ENCODE measurements at places on chromosomes 2 and 18. TPM values are rescaled to one million over a fixed set of nuclear protein-coding genes. Genes with fewer than 3 reads are reported as not detected.
A peak's percentile ranks its signal among the peaks of the same experiment; 100 is the strongest.

The DSG4 gene
- not detected for total RNA-seq

The GRHL1 gene
- 1.1 TPM for total RNA-seq

The VIT gene
- total RNA-seq: not detected

The GAL3ST2 gene
- 0.65 TPM for total RNA-seq

The RESP18 gene
- total RNA-seq: not detected

The PLEK gene
- total RNA-seq: 6.9 TPM

The CRYGC gene
- not detected for total RNA-seq

- DNase-seq: no peak
Measured at GRCh38 chr18:24877546-24877945, 417.1 kb downstream of the HRH4 start.

- DNase-seq: no peak
Measured at GRCh38 chr2:29134933-29135332, 19.7 kb downstream of the CLIP4 start.

DNA sequence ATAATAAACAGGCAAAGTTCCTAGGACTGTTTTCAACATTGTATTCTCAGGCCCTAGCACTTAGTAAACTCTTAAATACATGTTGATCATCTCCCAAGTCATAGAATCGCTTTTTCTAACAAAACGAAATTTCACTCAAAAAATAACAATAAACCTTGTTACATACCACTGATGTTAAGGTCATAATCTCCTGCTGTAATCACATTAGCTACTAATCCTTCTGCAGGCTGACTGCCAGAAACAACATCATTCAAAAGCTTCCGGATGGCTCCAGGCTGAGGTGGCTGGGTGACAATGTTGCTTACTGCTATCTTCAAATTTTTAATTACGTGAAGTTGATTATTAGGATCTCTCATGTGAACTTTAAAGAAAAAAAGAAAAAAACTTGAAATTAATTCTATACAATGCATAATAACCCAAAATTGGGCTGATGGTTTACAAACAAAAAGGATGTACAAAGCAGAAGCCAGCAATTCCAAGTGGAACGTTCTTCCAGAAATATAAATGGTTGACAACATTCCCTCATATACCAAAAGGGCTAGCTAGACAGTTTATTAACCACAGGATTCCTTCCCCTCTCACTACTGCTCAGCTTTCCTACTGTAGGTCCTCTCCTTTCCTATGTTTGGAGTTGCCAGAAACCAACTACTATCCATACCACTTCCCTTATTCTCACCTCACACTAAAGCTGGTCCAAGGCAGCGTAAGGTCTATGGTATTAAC, 11.6 kb downstream of the TRAPPC8 start:
- DNase-seq: no peak

- no peak for DNase-seq
Measured at GRCh38 chr2:22952656-22953225, 432.2 kb upstream of the KLHL29 start.

DNA sequence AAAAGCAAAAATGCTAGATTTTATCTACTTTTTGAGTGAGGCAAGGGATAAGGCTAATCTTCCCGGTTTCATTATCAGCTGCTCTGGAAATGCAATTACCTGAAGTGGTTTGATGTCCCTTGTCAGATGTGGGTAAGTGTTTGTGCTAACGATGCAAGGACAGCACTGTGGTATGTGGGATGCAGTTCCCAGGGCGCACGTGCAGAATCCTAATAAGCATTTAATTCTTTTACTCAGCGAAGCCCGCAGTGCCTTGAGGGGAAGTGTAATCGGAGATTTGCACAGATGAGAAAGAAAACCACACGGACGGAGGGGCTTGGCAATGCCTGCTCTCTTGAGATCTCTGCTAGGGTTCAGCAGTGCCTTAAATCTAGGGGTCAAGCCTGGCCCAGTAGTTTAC, 108.5 kb upstream of the LYPD6 start:
- no peak for DNase-seq

DNA sequence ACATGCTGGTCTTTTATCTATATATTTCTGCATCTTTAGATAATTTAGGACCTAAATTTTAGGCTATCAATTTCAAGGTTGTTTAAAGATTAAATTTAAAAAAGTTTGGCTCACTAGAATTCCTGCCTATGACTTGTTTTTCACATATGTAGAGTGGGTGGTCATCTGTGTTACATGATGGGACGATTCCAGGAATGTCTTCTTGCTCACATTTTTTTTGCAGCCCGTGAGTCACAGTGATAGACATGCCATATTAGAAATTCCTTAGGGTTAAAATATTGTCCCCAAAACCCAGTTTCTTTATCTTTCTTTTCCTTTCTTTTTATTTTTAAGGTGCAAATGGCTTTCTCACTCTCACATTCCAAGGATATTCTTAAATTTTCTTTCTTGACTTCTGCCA, 652.0 kb downstream of the PLCL1 start:
- DNase-seq: no peak

DNA sequence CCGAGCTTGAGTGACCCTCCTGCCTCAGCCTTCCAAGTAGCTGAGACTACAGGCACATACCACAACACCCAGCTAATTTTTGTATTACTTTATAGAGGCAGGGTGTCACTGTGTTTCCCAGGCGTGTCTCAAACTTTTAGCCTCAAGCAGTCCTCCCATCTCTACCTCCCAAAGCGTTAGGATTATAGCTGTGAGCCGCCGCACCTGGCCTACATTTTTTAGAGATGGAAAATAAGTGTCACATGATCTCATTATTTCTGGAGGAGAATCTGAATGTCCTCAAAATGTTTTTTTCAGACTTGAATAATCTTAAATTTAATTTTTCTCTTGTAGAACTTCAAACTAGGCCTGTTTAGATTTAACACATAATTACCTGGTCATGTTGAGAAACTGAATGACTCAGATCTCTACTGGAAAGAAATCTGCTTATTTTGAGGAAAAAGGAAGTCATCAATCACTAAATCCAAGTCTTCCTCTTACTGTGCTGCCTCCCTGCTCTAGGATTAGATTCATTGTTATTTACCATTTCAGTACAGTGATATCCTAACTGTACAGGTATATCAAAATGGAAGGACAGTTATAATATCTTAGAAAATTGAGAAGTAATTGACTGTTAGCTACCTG, 92.4 kb downstream of the COX7A2L start:
- no peak for DNase-seq

GRCh38 chr2:37149626-37150322, 7.0 kb downstream of the EIF2AK2 start:
- DNase-seq: no peak

- DNase-seq: no peak
Measured at GRCh38 chr2:152581360-152581759, 135.9 kb downstream of the PRPF40A start.

DNA sequence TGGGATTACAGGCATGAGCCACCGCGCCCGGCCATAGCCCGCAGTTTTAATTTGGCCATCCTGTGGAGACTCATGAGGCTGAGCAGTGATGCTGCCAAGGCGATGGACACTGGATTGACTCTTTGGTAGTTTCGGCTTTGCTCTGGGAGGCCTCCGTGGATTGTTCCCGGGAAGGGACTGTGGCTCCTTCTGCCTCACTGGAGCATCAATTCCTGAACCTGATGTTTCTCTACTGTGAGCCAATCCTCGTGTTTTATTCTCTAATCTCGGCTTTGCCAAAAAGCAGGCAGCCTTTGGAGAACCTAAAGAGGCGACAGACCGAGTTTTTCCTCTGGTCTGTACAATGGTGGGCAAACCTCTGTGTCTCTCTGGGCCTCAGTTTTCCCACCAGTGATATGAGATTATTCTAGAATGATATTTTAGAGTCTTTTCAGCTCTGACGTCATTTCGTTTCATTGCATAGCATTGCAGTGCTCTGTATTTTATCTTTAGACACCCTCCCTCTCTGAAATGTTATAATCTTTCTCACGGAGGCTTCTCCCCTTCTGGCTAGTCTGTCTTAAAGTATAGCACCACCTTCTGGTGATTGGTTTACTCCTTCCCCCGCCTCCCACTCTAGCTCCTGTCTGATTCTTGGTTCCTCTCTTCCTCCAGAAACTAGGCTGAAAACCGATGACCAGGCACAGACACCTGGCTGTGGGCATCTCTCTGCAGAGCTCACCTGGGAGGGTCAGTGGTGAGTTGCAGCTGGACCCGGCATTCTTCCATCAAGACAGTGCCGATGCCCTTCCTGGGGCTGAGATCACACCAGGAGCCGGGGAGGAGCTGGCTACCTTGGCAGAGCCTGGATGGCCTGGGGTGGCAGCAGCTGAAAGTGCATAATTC, 341.3 kb downstream of the MYCN start:
- DNase-seq: no peak

- no peak for DNase-seq
Measured at GRCh38 chr2:211454679-211455078, 898.3 kb downstream of the CPS1 start.

- no peak for DNase-seq
Measured at GRCh38 chr2:206260188-206261012, 14.1 kb upstream of the ZDBF2 start.

DNA sequence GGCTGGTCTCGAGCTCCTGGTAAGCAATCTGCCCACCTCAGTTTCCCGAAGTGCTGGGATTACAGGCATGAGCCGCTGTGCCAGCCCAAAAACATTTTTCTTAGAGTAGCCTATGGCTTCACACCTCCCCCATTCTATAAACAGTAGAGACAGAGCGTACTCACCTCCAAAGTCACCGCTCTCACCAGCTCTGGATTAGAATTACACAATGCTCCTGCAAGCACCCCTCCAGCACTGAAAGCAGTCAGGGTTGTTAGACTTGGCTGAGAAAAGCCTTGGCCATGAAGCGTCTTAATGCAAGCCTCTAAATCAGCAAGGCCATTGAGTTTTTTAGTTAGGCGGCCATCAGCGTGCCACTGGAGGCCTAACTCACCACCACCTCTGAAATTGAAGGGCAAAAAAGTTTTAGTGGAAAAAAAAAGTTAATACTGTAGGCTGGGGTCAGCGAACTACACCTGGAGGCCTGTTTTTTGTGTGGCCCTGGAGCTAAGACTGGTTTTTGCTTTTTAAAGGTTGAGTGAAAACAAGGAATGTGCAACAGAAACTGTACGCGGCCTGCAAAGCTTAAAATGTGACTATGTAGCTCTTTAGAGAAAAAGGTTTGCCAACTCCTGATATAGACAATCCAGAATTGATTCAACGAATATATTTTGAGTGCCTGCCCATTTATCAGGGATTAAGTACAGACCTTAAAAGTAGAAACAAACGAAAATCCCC, 34.6 kb downstream of the PREPL start:
- no peak for DNase-seq

GRCh38 chr2:227471924-227472264, at the start of gene AGFG1:
Gene AGFG1, plus strand, starts transcription at chr2:227472156. Its CDS starts 266 bp downstream, at chr2:227472422.
- peak; percentile 90 for DNase-seq

GRCh38 chr2:167157523-167157922, 269.2 kb downstream of the XIRP2 start:
- no peak for DNase-seq

DNA sequence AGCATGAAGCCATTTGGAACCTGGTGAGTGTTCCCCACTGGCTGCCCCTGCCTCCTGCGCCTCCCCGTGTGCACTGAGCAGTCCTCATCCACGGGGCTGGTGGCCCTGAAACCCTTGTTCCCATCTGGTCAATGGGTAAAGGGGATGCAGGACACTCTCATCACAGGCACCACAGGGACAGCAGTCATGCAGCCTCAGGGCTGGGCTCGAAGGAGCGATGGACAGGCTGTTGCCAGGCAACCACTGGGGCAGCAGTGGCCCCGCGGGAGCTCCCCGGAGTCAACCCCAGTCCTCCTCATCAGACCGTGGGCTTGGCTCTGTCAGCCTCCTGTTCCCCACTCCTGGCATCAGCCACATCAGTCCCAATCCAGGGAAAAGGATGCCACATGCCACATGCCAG, 509.5 kb downstream of the EIPR1 start:
- DNase-seq: no peak

GRCh38 chr18:65941482-65941881, 190.7 kb downstream of the CDH7 start:
- no peak for DNase-seq

DNA sequence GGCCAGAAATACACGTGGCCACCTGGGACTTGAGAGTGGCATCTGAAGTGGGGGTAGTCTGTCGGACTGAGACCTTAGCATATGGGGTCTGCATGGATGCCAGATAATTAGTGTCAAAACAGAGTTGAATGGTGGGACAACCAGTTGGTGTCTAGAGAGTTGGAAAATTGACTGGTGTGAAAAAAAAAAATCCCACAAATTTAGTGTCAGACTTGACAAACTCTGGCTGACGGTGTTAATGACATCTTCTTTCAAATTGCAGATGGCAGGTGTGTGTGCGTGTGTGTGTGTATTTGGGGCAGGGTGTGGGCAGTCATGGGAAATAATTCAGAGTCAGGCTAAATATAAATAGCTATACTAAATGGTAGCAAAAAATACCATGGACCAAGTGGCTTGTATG, 365.4 kb upstream of the RGPD4 start:
- no peak for DNase-seq

GRCh38 chr18:32422978-32423740, 47.5 kb downstream of the GAREM1 start:
- no peak for DNase-seq

- DNase-seq: no peak
Measured at GRCh38 chr2:189441709-189442074, 418 bp downstream of the WDR75 start.

- DNase-seq: no peak
Measured at GRCh38 chr2:99811544-99811943, 321.7 kb upstream of the REV1 start.

DNA sequence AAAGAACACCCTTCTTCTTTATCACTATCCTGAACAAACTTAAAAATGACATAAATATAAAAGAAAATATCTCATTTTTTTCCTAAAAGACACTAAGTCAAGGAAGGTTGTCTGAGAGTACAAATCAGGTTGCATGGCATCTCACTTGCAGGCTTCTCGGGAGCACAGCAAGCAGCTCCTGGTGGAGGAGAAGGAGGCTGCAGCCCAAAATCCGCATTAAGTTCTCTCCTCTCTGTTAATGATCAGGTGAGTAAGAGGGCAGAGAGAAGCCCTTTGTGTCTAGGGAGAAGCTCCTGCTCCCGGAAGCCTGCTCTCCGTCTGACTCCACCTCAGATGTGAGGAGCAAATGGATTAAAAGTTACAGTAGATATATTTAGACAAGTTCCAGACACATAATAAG, 35.0 kb upstream of the DOK6 start:
- DNase-seq: no peak

DNA sequence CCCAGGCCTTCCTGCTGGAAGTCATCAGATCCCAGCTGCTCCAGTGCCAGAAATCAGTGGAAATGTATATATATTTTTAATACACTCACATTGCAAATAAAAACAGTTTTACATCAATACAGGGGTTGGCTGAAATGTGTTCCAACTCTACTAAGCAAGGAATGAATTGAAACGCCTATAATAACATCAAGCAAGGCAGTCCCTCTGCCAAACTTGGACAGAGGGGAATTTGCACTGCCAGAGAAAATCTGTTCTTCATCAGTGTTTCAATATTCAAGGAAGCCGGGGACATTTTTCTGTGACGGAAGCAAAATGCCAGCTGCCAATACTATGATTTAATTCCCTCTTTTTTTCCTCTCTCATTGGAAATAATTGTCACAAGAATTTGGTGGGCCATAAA, 335.3 kb downstream of the TNS1 start:
- DNase-seq: no peak

GRCh38 chr18:34299828-34300227, 75.1 kb upstream of the NOL4 start:
- DNase-seq: no peak

GRCh38 chr2:118417406-118418120, 329.3 kb downstream of the INSIG2 start:
- DNase-seq: no peak

Measured in activated CD4-positive, alpha-beta memory T cell treated with anti-CD3 and anti-CD28 coated beads for 36 hours (primary cell).